Head of caudate nucleus (tissue), 42 donors: ENCODE measurements at places on chromosomes 3 and 15.

- DNase-seq: no peak
These were observed 160.9 kb upstream of the SATB1 start for GRCh38 chr3:18586076-18586475.

DNA sequence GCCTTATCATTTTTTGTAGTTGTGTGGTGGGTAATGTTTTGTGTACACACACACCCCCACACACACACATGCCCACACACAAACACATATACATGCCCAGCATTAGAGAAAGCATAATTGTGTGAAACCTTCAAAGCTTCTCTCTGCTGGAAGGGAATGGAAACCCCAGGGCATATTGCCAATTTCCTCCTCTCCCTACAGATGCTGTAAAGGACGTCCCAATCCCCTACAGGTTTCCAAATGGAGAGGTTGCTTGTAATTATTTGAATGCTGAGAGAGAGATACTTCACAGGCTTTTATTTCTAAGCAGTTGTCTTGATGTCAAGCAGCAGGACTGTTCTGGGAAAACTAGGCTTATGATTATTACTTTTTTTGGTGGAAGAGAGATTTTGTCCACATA, 23.0 kb upstream of the CCK start:
- no peak for DNase-seq

DNA sequence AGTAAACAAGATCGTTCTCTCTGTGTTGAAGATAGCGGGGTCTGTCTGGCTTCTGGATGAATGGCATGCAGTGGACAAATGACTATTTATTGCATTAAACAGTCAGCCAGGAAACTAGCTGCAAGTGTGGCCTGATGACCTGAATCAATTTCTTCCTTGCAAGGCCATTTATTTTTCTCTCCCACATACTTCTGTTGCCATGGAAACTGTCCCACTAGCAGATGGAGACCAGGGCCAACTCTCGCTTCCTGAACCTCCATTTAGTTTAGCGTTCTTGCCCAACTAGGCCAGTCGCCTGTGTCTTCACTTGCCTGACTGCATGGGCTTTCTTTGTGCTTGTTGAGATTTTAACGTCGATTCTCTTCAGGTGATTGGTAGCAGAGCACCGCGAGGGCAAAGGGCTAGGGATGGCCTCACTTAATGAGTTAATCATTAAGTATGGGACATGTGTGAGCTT, 27.6 kb downstream of the LMCD1 start:
- no peak for DNase-seq

GRCh38 chr15:33698126-33698525, 270.2 kb upstream of the CHRM5 start:
- DNase-seq: no peak

DNA sequence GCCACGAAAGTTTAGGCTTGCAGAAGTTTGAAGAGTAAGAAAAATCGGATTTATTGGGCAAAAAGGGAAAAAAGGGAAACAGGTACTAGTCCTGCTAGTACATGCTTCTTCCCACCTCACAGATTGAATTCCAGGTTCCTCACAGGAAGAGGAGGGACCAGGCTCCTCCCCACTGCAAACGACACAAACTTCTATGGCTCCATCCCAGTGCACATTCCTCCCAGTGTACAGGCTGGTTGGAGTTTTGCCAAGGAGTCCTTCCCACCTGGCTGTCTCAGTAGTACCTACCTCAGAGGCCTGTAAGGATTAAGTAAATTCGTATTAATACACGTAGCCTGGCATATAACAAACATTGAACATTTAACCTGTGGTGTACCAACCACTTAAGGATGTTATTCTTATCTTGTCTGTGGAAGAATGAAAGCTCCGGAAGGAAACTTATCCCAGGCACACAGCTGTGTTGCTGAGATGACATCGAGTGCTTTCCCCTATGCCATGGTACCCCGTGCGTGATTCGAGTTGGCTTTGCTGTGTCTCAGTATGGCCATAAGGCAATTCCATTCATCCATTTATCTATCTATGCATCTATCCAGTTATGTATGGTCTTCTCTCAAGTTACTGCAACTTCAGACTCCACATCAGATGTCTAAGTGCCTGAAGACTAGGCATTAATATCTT, 294.3 kb downstream of the LRTM1 start:
- DNase-seq: no peak

GRCh38 chr3:50171540-50172301, 16.6 kb downstream of the SEMA3F start:
- DNase-seq: no peak

GRCh38 chr3:188505911-188506310, 352.0 kb downstream of the LPP start:
- no peak for DNase-seq

DNA sequence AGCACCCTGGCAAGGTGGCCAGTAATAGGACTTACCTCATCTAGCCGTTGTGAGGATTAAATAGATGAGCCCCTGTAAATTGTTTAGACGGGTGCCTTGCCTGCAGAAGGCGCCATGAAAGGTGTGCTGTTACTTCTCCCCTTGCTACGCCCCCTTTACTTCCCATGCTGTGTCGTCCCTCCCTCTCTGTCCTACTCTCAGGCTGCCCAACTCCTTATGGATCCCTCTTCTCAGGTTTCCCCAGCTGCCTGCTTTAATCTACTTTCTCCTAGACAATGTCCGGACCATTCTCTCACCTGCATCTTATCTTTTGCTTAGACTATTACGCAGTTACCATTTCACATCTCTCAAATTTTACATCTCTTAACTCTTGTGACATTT, 1.7 kb upstream of the FBXW12 start:
- no peak for DNase-seq

GRCh38 chr3:195212033-195212748, 58.8 kb downstream of the XXYLT1 start:
- DNase-seq: no peak

- DNase-seq: peak; percentile 53
These were observed 154.2 kb downstream of the RAB11A start for GRCh38 chr15:66023311-66023972.

DNA sequence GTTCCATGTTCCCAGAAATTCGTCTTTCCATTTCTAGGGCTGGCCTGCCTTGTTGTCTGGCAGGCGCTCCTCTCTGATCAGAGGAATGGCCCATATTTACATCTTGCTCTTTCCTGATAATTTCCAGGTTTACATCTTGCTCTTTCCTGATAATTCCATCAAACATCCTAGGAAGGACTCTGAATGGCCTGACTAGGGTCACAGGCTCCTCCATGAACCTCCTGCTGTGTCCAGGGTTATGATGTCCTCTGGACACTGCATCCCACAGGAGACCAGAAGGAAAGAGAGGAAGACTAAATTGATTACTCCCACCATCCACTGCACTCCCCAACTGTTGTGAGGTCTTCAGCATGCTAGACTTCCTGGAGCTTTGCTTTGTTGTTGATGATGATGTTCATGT, 75.4 kb downstream of the CLSTN2 start:
- DNase-seq: no peak

DNA sequence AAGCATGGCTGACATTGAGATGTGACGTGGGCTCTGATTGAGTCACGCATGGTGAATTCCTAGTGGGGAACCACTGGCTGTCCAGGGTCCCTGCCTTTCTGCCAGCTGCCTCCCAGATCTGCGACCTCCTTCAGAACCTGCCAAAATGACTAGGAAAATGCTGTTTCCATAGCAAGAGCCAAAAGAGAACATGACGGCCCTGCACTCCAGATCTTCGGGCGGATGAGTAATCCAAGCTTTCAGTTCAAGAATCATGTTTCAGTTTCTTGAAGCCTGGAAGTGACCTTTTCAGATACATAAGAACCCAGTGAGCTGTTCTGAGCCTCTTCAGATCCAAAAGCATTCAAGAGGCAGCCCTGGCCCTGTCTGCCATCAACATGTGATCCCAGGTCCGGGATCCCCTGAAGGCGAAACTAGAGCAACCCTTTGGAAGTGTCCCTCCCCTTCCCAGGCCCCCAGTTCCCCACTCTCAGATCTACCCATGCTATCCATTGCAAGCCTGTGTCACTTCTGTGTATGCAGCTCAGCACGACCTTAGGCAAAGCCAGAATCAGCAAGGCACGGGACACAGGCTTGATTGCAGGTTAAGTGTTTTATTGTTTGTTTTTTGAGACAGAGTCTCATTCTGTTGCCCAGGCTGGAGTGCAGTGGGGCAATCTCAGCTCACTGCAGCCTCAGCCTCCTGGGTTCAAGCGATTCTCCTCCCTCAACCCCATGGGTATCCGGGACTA, 19.7 kb downstream of the ANKRD63 start:
- DNase-seq: no peak

GRCh38 chr3:187183210-187183862, 13.9 kb upstream of the RTP1 start:
- DNase-seq: no peak

GRCh38 chr3:126316501-126316939, 40.7 kb downstream of the KLF15 start:
- no peak for DNase-seq

DNA sequence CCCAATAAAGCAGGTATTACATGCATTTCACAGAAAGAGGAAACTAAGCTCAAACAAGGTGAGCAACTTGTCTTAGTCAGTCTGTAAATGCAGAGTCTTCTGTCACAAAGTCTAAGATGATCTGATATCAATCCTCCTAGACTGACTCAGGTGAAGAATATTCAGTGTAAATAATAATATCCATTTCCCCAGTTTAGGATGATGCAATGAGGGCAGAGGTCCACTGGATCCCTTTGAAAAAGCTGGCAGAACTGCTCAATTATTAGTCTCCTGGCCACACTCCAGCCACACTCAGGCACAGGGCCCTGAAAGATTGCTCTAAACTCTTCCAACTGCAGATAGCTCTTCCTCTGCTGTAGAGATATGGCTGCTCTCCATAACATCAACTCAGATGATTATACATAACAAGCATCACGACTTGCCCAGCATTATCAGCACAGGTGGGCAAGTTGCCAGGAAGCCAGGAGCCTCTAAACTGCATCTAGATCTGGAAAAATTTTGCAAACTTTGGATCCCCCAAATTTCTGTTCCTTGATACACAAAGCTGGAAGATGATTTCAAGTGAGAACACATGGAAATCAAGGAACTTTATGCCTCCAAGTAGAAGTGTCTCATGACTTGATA, 129.8 kb upstream of the CPNE4 start:
- no peak for DNase-seq

DNA sequence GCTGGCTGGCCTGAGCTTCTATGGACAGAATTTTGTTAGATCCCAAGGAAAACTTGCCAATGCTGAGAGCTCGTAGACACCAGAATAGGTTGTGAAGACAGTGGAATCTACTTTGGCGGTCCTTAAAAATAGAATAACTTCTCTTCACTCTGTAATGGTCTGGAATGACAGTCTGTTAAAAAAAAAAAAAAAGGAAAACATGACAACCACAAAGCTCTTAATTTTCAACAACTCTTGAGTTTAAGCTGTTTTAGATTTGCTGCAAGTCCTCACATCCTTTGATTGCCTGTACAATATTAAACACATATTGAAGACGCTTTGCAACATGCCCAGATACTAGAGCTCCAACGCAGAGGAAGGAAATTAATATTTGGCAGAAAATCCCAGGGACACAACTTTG, 122.8 kb upstream of the GALNT15 start:
- no peak for DNase-seq

GRCh38 chr3:14329842-14330241, 72.6 kb upstream of the SLC6A6 start:
- no peak for DNase-seq

DNA sequence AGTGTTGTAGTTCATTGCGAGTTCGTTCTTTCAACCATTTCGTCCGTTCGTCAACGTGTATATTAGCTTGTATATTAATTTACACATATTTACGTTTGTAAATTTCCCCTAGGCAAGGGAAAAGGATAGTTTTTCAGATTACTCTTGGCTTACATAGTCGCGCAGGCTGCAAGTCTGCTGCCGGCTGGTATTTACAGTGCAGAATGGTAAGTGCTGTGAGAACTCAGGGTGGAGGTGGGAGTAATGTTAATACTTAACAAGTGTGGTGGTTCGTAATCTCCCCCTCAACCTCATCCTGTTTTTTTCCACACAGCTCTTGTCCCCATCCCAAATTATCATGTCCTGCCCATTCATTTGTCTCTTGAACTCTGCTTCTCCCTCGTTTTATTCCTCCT, 766 bp downstream of the FAM98B start:
- no peak for DNase-seq

- DNase-seq: no peak
These were observed 9.8 kb downstream of the MAP6D1 start for GRCh38 chr3:183815563-183815940.

GRCh38 chr3:71008350-71008935, 575.1 kb downstream of the FOXP1 start:
- no peak for DNase-seq

GRCh38 chr3:16842272-16843270, 42.2 kb upstream of the PLCL2 start:
- peak; percentile 23 for DNase-seq
